ENCODE measurements at places on chromosomes 1 and 21.

DNA sequence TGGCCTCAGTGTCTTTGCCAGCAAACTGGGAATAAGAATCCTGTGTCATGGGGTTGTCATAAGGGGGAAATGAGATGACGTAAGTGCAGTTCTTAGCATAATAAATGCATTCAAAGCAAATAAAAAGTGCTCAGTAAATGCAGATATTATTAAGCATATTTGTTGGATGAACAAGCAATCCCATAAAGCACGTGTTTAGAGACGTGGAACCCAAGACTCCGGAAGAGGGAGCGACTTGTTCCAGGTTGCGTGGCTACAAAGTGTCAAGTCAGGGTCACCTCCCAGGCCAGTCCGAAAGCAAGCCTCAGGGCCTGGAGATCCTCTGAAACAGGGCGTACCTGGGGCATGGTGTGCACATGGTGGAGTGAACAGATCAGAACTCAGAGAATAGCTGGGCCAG is 58.0 kb upstream of the LAPTM5 start:
- DNase-seq, result no peak

DNA sequence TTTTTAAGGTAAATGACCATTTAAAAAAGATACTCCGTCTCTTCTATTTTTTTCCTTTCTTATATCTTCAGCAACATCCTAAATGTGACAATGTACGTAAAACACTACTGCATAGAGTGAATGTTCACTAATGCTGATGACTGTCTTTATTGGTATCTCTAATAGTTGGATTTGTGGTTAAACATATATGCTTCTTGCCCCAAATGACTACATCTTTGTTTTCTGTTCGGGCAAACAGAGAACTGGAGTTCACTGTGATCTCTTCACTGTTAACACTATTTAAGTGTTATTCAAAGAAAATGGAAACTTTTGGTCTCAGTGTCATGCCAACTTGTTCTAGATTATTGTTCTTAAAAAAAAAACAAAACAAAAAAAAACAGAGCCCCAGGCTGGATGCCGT is 109.4 kb downstream of the KIF26B start:
- no peak for DNase-seq

- DNase-seq, result no peak
These were observed 1.6 kb downstream of the CCDC163 start for GRCh38 chr1:45498279-45498678.

DNA sequence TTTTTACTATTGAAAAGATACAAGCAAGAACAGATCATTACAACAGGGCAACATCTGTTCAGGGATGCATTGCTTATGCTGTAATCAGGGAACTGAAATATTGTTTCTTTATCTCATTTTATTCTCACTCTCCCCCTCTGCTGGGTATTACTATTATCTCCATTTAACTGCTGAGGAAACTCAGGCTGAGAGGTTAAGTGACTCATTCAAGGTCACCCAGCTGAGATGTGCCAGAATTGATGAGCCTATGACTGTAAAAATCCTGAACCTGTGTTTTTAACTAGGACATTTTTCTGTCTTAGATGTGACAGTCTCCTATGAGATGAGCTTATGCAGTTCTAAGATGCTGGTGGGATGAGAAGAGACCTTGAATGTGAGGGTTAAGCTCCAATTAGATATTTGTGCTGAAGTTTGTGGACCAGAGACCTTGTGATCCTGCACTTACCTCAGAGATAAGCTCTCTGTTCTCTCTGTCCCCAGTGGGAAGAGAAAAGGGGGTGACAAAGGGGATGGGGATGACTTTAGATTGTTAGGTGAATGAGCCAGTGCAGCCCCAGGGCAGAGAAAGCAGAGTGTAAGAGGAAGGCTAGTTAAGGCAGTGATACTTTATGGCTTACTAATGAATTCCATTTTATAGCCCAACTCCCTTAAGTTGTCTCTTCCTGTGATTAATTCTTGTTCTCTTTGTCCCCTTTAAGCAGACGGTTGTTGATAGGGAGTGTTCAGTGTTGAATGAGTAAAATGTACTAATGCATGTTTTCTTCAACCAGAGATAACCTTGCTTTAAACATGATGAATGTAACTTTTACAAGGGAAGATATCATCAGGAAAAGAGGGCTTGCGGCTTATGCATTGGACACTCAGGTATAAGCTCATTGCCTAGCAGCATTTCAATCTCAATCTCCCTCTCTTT is 111.4 kb downstream of the HLX start:
- DNase-seq, result peak; percentile 87

DNA sequence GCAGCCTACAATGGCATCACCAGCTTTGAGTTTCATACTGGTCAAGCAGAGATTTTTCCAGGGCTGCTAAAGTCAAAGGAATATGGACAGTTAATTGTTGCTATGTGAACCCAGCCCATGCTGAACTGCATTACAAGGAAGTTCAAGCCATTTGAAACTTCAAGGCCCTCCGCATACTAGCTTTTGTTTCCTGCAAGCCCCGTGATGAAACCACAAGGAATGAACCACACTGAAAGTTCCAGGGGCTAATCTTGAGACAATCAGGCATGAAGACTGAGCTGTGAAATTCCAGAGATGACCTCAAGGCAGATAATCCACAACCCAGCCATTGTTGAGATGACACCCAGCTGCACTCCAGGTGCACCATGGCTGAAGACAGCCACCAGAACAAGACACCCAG is 180.8 kb downstream of the C1orf21 start:
- peak; percentile 63 for DNase-seq

DNA sequence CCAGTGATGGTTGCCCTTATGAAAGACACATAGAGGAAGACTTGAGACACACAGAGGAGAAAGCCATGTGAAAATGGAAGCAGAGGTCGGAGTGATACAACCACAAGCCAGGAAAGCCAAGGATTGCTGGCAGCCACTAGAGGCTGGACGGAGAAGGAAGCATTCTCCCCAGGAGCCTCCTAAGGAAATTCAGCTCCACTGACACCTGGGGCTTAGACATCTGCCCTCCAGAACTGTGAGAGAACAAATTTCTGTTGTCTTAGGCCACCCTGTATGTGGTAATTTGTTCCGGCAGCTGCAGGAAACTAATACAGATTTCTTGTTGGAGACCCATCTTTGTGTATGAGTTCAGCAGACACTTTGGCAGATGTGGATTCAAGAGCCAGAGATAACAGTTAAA is 126.9 kb upstream of the ATP1A1 start:
- DNase-seq, result no peak

GRCh38 chr1:223642237-223642636 is 23.3 kb downstream of the CAPN8 start:
- no peak for DNase-seq

GRCh38 chr1:20403423-20404145 is 82.4 kb downstream of the CAMK2N1 start:
- no peak for DNase-seq

Data from EL (cell line).